Activated CD8-positive, alpha-beta memory T cell treated with anti-CD3 and anti-CD28 coated beads for 24 hours (primary cell): ENCODE measurements at places on chromosomes 5 and 9.

- DNase-seq, result no peak
These were observed 21.4 kb upstream of the CCNO start for GRCh38 chr5:55254802-55255201.

DNA sequence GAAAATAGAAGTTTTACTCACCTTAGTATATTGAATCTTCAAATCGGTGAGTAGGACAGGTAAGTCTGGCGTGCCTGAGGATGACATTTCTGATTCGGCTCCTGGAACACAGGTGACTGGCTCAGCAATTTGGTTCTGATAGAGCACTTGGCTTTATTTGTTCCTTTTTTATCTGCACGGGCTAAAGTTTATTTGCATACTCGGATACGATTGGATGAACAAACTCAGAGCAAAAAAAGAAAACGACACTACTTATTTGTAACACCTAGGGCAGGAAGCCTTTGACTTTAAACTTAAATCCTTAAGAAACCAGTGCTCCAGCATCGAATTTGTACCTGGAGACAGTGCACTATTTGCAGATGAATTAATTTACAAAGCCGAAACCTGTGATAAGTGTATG lies at the start of gene ALDH1A1:
Gene ALDH1A1, minus strand, starts transcription at position 140 of the 400 bp plus-strand sequence. Its CDS starts 53 bp downstream, at position 87.
- no peak for DNase-seq

DNA sequence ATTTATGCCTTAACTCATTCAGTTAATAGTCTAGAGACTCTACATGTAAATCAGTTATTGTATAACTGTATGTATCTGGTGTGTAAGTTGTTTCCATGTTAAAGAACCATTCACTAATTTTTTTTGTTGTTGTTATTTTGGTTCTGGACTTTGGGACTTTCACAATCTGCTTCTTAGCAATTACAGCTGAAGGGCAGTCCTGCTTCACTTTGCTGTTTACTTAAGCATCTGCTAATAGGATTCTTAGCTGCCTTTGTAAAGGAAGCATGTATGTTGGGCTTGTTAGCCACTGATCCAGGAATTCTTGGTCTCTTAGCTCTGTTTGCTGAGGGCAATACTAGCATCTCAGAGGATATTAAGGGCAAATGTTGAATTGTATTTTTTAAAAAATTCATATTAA lies 97.0 kb downstream of the FOCAD start:
- DNase-seq, result no peak

DNA sequence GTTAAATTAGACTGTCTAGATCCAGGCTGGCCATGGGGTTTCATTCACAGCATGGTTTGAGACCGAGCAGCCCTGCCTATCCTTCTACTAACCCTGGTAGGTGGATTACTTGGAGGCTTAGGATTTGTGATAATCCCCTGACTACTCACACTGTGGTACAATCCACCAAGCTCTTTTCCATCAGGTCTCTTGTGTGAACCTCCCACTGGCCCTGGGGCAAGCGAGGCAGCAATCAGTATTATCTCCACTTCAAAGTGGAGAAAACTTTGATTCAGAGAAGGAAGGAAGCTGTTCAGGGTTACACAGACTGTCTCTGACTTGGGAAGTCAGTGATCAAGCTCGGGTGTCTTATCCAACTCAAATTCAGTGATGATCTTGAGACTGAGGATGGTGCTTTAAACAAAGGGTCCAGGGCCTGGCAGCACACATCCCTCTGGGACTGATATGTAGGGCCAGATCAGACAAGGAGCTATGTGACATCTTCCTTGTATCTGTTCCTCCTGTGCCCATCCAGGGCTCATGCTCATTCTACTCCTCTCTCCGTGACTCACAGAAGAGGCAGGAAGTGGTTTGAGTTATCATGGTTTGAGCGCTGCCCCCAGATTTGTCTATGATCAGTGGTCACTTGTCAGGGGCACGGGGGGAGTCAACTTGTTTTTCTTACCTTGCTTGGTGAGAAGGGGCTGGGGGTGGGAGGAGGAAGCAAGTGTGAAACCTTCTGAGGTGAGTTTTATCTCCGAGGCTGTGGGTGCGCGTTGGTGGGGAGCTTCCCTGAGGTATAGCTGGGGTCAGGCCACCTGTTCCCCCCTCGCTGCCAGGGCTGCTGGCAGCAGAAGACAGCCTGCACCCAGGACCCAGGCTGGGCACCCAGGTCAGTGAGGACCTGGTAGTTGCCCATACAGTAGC lies 48.6 kb downstream of the RGS3 start:
- peak; percentile 89 for DNase-seq

DNA sequence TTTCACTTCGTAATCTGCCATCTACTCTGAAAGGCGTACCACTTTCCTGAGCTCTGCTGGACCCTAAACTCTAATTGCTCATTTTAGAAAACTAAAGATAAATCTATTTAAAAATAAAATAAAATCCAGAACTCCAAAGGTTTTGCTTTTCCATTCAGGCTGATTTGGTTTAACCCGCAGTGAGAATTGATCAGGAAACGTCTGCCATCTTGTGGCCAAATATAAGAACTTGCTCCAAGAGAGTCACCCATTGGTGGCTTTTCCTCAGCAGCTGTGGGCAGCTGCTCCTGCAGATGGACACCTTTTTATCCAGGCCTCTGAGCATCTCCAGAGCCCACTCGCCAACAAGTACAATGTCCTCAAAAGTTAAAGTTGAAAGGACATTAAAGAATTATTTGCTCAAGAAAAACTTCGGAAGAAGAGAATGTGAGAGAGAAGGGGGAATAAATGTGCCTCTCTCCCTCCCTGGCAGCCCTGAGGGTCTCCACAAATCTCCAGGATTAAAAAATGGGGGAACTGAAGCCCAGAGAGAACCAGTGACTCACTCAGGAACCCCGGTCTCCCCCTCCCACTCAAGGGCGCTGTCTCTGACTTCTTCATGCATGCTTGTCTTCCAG lies 4.1 kb downstream of the SAXO1 start:
- DNase-seq, result no peak

DNA sequence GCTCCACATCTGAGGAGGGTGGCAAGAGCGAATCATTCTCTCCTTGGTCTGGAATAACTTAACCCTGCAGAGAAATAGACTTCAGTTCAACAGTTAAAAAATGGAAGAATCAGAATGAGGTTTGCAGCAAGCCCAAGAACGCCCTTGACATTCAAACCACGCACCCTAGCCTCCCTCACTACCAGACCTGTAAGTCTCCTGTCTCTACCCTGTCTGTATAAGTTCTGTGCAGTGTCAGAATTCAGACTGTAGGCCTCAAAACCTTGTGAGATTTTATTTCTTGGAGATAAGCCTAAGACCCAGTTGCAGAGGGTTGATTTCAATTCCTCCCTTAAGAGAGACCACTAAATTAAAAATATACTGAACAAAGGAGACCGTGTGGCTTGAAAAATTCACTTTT lies 35.8 kb upstream of the PLPP1 start:
- no peak for DNase-seq

GRCh38 chr9:11103525-11103924 lies 490.7 kb upstream of the PTPRD start:
- DNase-seq, result no peak

DNA sequence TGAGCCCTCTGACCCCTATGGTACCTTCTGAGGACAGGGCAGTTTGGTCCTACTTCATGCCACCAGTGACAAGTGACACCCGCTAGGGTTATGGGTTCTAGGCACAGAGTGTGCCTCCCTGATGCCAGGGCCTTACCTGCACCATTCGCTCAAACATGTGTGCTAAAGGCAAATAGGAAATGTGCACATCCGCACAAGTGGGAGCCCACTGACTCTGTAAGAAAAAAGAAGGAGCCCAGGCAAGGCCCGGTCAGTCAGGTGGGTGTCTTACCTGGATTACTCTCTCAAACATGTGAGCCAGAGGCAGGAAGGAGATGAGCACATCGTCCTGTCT lies 29.1 kb upstream of the MEIKIN start:
- DNase-seq, result peak; percentile 67

DNA sequence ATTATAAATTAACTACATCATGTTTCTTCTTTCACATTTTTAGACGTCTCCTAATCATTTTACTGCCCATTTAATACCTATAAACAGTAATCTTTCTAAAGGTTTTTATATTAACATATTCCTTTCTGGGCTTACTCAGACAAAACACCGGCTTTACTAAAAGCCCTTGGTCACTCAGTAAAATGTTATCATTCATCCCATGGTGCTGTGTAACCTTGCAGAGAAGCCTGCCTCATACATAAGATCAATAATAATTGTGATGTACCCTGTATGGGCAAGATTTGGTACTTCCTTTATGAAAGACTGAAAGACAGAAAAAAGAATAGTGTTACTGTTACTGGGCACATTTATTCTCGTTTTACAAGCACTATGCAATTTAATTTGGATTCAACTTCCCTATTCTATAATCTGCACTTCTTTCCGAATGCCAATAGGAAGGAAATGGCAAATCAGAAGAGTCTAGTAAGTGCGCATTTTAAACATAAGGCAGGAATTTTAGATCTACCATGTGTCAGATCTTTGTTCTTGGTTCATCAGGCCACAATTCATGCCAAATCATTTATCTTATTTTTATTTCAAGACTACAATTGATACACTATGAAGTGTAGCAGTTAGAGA lies 522.2 kb downstream of the CSNK1G3 start:
- no peak for DNase-seq

DNA sequence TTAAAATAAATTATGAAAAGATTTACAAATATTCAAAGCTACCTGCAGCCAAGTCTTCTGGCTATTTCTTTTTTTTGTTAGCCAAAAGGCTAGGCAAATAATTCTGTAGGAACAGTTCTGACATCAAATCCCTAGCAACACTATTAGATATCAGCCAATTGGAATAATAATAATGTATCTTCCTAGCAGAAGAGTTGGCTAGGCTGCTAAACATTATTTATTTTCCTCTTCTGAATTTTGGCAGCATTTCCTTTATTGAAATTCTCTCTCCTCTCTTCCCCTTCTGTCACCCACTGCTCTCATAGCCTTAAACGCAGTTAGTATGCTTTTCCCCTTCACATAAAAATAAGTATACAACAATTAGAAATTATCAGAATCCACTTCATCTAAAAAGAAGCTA lies 42.6 kb downstream of the ZDHHC21 start:
- no peak for DNase-seq

DNA sequence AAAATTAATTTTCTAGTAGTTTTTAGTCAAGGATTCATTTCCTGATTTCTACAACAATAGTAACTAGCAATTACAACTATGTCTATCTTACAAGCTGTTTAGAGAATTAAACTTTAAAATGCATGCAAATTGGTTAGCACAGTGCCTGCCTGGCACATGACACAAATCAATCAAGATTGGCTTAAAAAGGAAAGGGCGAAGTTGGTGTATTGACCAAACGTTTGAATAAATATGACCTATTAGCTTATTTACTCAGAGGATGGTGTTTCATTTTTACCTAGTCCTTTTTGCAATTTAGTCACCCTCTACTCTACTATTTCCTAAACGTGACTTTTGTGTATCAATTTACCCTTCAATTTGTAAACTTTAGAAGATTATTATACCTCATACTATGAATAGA lies 83.5 kb downstream of the GDA start:
- no peak for DNase-seq

- DNase-seq, result no peak
These were observed 130.9 kb downstream of the DOCK2 start for GRCh38 chr5:169767938-169768337.

GRCh38 chr9:103601287-103601686 lies 492.8 kb upstream of the SMC2 start:
- no peak for DNase-seq

DNA sequence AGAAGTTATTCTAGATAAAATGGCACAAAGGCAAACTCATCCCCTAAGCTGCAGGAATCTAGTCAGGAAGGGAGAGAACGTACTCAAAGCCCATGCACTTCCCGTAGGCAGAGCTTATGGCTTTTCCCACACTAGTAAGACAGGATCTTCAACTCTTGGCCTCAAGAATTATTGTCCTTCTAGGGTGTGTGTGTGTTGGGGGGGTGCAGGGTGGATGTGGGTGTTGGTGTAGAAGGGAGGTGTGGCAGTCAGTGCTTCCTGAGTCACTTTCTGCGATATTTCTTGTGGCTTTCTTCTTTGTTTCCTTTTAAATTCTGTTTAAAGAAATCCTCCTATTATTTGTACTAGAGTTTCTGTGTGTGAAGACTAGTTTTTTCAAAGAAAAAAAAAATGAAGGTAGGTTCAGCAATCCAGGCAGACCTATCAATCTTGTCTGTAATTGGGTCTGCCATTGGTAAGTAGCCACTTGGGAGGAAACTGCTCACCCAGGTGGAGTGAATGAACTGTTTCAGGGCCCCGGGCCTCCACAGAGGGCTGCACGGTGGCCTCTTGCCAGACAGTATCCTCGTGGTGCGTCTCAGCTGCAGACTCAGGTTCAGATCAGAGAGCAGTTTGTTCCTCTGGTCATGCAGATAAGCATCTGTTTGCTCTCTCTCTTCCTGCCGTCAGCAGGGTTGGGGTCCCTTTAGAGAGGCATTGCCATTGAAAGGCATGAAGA lies 131.9 kb downstream of the NPR3 start:
- DNase-seq, result no peak

DNA sequence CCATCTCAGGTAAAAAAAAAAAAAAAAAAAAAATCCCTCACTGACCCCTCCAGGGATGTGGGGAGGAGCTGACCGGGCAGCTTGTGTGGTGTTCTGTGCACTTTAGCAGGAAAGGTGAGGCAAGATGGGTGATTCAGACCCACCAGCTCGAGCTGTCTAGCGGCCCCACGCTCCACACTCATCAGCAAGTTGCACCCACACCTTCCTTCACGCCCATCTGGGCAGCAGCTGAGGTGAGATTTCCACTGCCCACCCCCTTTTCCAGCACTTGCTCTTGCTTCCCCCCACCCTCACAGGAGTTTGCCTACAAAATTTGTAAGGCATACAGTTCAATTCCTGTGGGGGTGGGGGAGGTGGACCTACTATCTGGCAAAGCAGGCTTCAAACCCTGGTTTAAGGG lies 58.7 kb upstream of the ZNF354B start:
- DNase-seq, result no peak

- no peak for DNase-seq
These were observed 38.3 kb downstream of the HTR1A start for GRCh38 chr5:63923914-63924313.

DNA sequence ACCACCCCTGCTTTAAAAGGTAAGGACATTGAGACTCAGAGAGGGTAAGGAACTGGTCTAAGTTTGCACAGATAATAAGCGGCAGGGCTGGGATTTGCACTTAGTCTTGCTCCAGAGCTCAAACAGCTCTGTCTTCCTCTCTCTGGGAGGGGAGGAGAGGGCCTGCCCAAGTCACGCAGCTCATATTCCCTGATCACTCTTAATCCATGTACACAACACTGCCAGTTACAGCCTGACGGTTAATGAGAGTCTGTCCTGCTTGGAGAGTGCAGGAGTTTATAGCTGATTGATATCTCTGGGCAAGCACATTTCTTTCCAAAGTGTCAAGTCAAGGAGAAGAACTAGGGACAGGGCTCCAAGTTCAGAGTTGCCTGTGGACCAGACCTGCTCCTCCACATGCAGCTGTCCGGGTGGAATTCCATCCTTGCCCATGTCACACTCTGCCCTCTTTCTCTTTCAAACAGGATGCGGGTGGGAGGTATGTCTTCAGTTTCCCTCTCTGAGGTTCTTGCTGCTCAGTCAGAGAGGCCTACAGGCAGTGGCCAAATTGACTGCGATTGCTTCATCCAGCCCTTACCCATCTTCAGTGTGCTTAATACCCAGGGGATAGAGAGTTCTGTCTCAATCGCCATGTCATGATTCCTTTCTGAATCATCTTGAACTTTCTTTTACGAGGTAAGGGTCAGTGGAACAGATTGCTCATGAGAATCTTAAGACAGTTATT lies 54.5 kb downstream of the GALNT12 start:
- no peak for DNase-seq

GRCh38 chr9:106860721-106861639 lies 2.0 kb upstream of the ZNF462 start:
- DNase-seq, result no peak
